NCI-H187 (cell line): ENCODE measurements at places on chromosomes 12 and 14.

- DNase-seq: no peak
These were observed 26.6 kb downstream of the PIGH start for GRCh38 chr14:67573228-67574010.

GRCh38 chr12:116937640-116938039, 26.9 kb downstream of the FBXW8 start:
- DNase-seq: no peak

DNA sequence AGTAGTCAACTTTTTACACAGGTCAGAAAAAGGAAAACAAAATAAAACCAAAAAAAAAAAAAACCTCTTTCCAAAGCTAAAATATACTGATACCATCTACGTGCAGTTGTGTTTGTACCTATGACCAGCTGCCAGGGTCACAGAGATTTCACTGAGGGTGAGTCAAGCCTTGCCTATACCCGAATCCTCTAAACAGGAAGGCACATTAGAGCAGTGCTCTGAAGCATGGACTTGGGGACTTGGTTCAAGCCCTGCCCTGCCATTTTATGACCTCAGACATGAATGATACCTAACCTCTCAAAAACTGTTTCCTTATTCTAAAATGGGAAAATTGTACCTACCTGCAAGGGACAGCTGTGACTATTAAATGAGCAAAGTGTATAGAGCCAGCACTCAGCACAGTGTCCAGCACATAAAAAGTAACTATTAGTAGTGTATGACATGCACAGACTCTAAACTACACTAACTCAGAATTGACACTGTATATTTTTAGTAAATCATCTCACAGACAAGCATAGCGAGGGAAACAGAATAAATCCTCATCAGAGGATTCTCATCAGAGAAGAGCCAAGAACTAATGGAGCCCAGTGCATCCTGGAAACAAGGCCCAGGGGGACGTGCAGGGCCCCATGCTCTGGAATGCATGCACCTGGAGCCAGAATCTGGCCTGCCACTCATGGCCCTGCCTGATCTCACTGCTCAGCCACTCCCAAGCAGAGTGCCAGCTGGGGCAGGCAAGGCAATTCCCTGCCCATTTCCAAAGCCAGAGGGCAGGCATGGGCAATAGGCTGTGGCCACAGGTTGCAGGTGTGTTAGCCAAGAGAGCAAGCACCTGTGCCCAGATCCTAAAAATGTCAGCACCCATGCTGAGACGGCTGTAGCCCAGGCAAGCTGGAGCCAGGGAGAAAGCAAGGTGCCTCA, 57.0 kb downstream of the NT5DC3 start:
- DNase-seq: no peak

DNA sequence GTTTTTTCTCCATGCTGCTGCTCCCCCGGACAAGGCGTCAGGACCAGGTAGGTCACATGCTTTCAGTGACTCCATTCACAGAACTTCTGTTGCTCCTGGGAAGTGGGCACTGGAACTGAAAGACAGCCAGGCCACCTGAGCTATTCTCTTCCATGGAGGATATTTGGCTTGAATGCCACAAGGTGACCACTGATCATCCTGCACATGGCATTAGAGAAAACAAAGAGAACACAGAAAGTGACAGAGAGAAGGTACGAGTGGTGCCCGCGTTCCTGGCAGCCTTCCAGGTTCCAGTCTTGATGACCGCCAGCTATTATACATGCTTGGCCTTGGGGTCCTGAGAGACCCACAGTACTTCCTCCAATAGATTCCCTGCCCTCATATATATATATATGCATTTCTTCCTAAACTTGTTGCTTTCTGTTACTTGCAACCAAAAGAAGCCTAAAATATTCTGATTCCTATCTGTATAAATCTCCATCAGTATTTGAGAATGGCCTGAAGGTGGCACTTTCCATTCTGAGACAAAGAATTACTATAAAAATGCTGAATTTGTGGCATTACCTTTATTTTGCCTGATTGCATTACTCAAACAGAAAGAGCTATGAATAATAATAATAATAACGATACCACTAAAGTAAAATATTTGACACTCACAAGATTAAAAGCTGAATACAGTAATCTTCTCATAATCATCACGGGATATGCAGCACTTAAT, 174.9 kb downstream of the FOXN3 start:
- no peak for DNase-seq
